Non-pigmented ciliary epithelial cell (primary cell): ENCODE measurements at places on chromosomes 11 and 22.

GRCh38 chr11:87572881-87573280 lies 535.1 kb downstream of the TMEM135 start:
- DNase-seq: no peak

DNA sequence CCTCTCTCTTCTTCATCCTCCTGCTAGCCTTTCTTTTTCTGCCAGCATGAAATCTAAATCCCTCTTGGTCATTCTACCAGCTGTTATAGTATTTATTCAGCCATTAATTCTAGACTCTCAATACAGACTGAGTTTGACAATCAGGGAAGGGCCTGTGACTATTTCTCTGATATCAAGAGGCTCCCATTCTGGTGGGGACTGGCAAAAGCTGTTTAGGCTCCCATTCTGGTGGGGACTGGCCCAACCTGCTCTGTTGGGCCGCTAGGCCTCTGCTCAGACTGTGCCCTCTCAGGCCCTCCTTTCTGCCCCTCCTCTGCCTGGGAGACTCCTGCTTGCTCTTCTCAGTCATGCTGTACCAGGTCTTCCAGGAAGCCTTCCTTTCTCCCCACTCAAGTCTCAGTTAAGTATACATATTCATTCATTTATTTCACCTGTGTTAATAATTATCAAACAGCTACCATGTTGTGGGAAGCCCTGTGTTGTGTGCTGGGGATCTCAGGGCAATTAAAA lies 323.7 kb upstream of the NARS2 start:
- no peak for DNase-seq

GRCh38 chr11:113481672-113482071 lies 6.5 kb upstream of the DRD2 start:
- no peak for DNase-seq

DNA sequence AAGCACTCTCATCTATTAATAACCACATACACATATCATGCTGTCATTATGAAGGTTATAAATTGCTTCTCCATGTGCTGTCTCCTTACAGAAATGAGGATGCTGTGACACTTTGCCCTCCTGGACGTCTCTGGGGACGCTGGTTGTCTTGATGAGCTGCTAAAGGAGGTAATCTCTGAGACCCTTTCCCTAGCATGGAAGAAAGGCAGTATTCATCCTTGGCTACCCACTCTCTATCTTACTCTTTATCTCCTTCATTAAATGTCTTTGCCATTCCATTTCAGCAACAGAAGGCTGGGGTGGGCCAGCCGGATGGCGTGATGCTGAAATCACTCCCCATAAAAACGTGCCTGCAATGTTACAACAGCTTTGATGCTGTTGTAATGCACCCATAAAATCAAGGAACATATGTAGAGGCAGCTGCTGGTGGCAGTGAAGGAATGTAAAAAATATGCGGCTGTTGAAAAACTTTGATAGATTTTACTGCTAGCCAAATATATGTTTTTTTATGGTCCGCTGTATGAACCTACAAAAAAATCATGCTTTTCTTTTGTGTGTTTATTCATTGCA lies 715.1 kb upstream of the API5 start:
- no peak for DNase-seq

DNA sequence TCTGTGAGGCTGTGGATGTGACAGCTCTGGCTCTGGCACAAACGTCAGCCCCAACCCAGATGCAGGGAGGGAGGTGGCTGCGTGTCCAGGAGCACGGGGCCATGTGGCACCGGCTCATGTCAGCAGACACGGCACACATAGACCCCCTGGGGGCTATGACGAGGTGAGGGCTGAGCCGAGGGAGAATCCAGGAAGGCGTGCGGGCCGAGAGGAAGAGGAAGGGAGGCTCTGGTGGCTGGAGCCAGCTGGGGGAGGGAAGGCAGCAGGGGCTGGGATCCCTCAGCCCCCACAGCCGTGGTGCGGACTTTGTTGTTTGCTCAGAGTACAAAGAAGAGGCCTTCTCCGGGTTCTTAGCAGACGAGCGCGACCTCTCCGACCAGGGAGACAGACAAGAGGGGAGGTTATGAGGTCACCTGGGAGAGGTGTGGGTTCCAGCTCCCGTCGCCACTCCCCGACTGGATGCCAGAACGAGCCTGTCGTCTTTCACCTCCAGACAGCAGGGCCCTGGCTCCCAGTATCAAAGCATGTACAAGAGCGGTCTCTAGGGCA lies 46.1 kb downstream of the CDKN1C start:
- no peak for DNase-seq
